Activated CD4-positive, CD25-positive, alpha-beta regulatory T cell (primary cell): ENCODE measurements at places on chromosomes 7 and 10.

DNA sequence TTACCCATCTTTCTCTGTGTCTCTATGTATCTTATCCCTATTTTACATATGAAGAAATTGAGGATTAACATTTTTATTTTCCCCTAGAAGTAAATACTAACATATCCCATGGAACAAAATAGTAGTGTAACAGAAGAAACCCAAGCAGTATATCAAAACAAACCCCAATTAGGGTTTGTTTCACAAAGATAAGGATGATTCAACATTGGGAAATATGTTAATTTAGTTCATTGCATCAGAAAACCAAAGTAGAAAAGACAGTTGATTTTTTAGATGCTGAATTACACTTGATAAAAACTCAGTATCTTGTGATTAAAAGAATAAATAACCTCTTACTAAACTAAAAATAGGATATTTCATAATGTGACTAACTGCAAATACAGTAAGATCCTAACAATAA lies 87.8 kb downstream of the GLCCI1 start:
- DNase-seq, result no peak

- DNase-seq, result no peak
These were observed 428.4 kb upstream of the TEX47 start for GRCh38 chr7:89223900-89224395.

DNA sequence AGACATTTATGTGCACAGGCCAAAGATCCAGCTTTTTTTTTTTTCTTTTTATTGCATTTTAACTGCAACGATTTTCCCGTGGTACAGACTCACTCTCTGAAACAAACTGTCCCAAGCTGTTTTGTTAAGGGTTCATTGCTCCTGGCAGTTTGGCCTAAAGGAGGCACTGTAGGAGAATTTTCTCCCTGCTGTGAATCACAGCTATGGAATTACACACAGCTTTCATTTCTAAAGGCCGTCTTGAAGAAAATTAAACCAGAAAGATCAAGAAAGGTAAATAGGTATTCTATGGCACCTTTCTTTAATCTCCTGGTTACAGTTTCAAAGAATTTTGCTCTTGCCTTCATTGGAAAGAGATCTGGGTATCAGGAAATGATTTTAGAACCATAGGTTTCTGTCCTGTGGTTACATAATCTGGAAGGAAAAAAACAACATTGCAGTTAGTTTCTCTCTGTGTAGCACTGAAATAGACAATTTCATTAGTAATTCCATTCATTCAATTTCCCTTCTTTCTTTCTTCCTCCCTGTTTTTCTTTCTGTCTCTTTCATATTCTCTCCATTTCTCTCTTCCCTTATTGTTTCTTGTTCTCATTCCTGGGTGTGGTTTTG lies 51.2 kb downstream of the PDK4 start:
- no peak for DNase-seq

DNA sequence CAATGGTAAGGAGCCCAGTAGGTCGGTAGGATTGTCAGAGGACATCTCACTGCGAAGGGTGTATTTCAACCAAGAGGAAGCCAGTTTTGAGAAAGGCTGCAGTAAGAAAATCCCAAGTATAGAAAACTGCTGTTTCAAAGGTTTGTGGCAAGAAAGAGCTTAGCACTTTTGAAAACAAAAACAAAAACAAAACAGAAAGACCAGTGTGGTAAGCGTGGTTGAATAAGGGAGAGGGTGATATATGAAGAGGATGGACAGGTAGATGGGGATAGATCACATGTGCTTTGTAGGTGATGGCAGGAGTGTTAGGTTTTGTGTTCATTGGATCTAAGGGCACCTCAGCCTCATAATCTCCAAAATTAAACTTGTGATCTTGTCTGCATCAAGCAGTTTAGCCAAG lies 141.6 kb upstream of the WNT16 start:
- no peak for DNase-seq

DNA sequence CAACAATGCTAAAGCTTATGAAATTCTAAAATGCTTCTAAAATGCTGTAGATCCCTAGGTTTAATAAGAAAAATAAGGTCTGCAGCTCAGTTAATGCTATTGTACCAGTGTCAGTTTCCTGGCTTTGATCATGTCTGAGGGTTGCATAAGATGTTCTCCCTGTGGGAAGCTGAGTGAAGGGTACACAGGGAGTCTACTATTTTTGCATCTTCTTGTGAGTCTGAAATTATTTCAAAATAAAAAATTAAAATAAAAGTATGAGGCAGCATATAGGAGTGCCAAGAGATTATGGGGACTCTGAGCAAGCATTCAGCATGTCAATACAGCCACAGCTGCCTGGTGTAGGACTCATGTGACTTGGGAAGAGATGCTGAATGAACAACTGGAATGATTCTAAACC lies 14.7 kb downstream of the CHST15 start:
- no peak for DNase-seq

GRCh38 chr10:29823553-29824080 lies 188.8 kb upstream of the SVIL start:
- DNase-seq, result no peak
